ENCODE measurements at places on chromosomes 11 and 22.
A peak's percentile ranks its signal among the peaks of the same experiment; 100 is the strongest.

DNA sequence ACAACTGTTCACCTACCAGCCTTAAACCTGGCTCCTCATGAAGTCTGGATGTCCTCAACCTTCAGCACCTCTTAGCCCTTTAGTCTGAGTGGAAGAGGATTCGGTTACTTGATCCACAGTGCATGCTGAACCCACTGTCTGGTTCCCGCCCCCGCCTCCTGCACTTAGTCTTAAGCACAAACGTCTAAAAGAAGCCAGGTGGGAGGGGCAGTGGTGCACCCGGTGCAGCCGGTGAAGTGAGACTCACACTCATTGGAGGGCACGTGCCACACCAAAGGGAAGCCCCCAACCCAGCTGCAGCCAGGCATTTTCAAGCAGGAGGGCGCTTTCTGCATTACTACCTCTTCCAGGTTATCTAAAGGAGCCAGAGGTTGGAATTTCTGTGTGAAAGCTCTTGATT, 146.8 kb downstream of the COMMD9 start:
- DNase-seq = no peak

DNA sequence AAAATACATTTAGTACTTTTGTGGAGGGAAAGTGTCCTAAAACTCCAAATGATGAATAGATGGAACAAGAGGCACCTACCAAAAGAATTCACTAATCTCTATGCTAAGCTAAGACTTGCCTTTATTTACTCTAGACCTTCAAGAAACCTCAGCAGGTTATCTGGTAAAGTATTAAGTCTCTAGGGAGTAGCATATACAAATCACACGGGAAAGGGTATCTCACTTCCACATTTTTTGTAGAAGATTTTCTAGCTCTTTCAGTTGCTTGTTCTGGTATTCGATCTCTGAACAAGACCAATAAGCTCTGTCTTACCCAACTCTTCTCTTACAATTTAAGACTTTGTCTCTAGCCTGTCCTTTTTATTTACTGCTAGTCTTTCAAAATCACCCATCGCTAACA, 18.1 kb upstream of the CADM1 start:
- no peak for DNase-seq

GRCh38 chr11:94774345-94774744, 6.2 kb downstream of the AMOTL1 start:
- no peak for DNase-seq

- DNase-seq = no peak
These were observed 121.6 kb upstream of the SNX19 start for GRCh38 chr11:131037873-131038272.

- no peak for DNase-seq
These were observed 237.8 kb downstream of the DCDC1 start for GRCh38 chr11:31131760-31132159.

DNA sequence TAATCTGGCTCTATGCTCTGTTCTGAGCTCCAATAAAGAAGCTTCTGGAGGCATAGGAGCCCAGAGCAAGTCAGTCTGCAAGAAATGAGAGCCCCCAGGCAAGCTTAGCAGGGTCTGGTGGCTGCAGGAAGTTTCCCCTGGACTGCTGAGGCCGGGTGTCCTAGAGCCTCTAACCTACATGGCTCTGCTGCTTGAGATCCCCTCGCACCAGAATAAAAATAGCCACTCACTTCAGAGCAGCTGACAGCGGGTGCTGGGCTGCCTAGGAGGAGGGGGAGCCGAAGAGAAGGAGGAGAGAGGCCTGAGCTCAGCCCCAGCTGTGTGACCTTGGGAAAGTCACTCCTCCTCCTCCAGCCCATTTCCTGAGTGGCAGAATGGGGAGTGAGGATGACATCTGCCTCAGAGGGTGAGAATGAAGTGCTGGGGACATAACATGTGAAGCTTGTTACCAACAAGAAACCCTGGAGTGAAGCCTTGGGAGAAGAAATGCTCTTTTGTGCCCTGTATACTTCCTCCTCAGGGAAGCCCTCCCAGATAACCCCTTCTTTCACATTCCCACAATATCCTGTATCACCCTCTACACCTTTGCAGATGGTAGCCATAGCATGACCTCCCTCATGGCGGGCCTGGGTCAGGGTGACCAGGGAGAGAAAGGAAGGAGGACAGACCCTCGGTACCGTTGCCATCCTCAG, 3.6 kb upstream of the INPP5J start:
- DNase-seq = no peak

- no peak for DNase-seq
These were observed 11.0 kb downstream of the SULT4A1 start for GRCh38 chr22:43851058-43851978.

DNA sequence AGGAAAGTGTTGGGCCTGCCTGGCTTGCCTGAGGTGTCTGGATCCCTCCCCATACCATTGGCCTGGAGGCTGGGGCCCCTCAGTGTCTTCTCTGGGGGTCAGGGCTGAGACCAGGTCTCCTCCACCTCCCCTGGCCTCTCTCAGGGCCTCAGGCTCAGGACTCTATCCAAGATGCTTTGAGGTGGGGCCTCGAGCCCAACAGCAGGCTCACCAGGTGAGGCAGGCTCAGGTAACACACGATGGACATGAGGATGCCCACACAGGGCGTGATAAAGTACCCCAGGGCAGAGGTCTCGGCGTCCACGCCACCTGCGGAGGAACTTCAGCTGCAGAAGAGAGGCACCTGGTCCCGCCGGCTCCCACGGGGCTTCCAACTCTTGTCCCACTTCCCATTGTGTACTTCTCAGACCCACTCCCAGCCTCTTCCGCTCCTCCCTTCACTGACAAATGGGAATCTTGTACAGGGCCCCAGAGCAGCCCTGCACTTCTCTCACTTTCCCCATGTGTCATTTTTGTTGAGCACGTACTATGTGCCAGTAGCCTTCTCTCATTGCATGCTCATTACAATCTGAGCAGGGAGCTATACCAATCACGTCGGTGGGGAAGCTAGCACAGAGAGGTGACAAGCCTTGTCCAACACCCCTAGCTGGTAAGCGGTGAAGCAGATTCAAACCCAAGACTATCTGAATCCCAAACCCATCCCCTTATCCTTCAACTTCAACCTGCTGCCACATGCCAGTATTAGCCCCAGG, 3.8 kb downstream of the SLC29A2 start:
- no peak for DNase-seq

GRCh38 chr22:22752556-22753477, 108.4 kb downstream of the GGTLC2 start:
- peak; percentile 51 for DNase-seq

- DNase-seq = peak; percentile 13
These were observed 620 bp downstream of the SMPD1 start for GRCh38 chr11:6390718-6391469.

DNA sequence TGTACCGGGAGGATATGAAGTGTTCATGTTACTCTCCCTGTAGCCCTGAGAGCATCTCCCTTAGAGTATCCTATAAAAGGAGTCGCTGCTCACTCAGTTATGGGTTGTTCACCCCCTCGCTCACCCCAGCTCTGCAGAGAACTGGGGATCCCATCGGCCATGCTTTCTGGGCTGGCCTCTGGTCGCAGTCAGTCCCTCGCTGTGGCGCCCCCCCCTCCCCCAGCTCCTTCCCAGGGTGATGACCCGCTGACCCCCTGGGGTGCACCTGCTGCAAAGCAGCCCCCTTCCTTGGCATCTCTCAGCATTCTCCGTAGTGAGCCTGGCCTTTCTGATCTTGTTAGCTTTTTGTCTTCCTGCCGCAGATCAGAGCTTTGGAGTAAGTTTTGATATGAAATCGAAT, 10.3 kb upstream of the PARVG start:
- no peak for DNase-seq

- DNase-seq = no peak
These were observed 21.9 kb upstream of the CYB5R3 start for GRCh38 chr22:42670921-42671709.

DNA sequence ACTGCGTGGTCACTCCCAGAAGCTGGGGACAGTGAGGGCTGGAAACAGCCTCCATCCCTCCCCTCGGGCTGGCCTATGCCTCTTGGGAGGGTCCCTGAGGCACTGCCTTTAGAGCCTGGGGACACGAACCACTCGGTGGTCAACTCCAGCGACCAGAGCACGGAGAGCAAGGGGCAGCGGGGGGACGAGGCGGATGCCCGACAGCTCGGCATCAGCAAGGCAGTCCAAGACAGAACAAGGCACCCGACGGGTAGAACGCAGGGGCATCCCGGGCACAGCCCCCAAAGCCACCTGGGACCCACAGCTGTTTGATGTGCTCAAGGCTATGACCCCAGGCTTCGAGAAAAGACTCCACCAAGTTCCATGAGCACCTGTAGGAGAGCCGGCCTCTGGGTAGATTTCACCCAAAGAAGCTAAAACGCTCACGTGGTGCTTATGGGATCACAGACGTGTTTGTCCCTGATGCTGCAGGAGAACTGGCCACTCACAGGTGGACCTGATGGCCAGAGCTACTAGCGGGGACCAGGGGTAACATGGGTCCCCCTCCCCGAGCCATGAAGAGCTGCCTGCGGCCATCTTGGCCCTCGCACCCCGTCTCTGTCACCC, 510 bp upstream of the LSP1 start:
- DNase-seq = no peak

- DNase-seq = peak; percentile 64
These were observed 101.0 kb downstream of the GGTLC2 start for GRCh38 chr22:22745225-22746060.

GRCh38 chr11:130000552-130001176, 2.0 kb downstream of the PRDM10 start:
- no peak for DNase-seq

DNA sequence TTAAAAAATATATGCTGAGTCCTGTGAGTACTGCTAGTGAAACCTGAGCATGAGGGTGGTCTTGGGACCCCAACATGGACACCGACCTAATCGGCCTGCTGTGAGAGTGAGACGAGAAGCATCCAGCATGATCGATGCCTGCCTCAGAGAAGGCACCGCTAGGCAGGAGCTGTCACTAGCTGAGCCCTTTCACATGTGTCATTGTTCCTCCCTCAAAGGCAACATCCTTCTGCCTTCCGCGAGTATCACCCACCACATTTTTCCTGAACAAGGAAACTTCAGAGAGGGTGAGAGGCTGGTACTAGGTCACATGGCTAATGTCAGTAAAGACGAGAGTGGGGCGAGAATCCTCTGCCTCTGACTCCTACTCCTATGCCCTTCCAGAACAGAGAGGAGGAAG, 35.6 kb downstream of the AP1B1 start:
- no peak for DNase-seq

Data from CD4-positive, alpha-beta T cell treated with Interleukin-10 for 1 hour (primary cell).